ENCODE measurements at places on chromosomes 11 and 22.

- DNase-seq = no peak
These were observed 87.6 kb downstream of the ST3GAL4 start for GRCh38 chr11:126443120-126443519.

DNA sequence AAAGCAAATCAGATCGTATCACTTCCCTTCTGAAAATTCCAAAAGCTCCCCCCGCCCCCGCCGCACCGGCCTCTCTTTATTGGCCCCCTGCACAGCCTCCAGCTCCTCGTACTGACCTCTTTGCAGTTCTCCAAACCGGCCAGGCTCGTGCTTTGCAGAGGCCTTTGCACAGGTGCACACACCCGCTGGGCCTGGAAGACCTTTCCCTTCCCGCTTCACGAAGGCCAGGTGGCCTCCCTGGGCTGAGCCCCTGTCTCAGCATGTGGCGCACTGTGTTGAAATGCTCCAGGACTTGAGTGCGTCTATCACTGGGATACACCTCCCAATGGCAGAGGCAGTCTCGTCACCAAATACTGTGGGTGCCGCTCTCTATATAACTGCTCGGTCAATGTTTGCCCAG lies 13.2 kb upstream of the ADA2 start:
- DNase-seq = no peak

DNA sequence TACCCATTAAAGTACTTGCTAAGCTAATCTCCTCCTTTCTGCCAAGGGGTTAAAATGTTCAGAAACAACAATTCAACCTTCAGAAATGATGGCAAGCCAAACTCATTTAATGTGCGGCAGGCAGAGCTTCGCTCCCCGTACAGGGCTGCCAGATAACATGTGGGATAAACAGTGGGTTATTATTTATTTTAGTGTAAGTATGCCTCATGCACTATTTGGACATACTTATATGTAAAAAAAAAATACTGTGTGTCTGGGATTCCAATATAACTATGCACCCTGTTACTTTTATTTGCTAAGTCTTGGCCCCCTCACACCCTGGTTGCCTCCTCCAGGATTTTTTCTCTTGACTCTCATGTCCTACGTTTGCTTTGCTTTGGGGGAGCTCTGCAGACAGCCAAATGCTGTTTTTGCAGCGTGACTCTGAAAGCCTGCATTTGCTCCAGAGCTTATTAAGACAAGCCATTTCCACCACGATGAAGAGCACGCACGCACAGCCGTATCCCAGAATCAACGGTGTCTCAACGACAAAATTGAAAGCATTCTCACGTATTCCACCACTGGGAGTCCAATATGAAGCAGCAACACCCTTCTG lies 86.5 kb upstream of the SHANK2 start:
- DNase-seq = no peak

GRCh38 chr11:125881291-125881690 lies 6.2 kb upstream of the HYLS1 start:
- no peak for DNase-seq

- DNase-seq = no peak
These were observed 507.1 kb upstream of the CCDC90B start for GRCh38 chr11:83793310-83793709.

DNA sequence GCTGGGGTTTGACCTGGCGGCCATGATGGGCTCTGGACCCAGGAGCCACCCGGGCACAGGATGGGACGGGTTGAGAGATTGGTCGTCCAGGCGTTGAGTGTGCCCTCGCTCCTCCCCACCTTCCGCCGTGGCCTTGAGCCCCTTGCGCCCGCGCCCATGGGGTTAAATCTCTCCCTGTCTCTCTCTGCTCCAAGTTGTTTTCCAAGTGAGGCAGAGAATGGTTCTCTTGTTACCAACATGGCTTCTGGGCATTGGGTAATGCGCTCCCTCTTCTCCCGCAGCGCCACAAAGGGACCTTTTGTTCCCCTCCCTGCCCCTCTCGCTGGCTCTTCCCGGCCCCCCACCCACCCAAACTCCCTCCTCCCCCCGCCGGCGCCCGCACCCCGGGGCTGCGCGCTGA lies 18.8 kb upstream of the PICK1 start:
- no peak for DNase-seq

- DNase-seq = no peak
These were observed 658.7 kb downstream of the JRKL start for GRCh38 chr11:97048481-97048880.

- DNase-seq = no peak
These were observed 43.5 kb downstream of the SYTL2 start for GRCh38 chr11:85767246-85767945.

DNA sequence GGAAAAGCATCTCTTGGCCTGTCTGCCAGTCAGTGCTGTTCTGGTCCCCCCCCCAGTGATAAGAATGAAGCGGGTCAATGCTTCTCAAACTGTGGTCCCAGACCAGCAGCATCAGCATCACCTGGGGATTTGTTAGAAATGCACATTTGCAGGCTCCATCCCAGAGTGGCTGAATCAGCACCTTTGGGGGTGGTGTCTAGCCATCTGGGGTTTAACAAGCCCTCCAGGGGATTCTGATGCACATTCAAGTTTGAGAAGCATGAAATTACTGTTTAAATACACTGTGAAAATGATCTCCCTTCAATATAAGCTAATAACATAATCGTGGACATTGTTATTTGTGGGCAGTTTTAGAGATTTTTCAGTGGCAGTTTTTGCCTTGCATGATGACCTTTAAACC lies 133.5 kb downstream of the MYO18B start:
- no peak for DNase-seq

GRCh38 chr11:73414977-73415651 lies 38.9 kb downstream of the RELT start:
- no peak for DNase-seq

- DNase-seq = no peak
These were observed 69.6 kb upstream of the TTLL12 start for GRCh38 chr22:43256569-43256968.

- no peak for DNase-seq
These were observed 7.4 kb upstream of the ZBTB16 start for GRCh38 chr11:114052160-114052559.

- no peak for DNase-seq
These were observed 66.8 kb downstream of the TSPAN18 start for GRCh38 chr11:44793350-44794090.

Measured in HEK293T (cell line).